ENCODE measurements at places on chromosomes 11 and 22. TPM values are rescaled to one million over a fixed set of nuclear protein-coding genes. Genes with fewer than 3 reads are reported as not detected.

MFNG gene
- total RNA-seq: 12.7 TPM

SUSD2 gene
- total RNA-seq: 2.6 TPM

KIF18A gene
- 0.16 TPM for total RNA-seq

ABCG4 gene
- 1.5 TPM for total RNA-seq

GALNT18 gene
- total RNA-seq: 24.5 TPM

EMID1 gene
- 0.32 TPM for total RNA-seq

- no peak for DNase-seq
Observed at GRCh38 chr11:41461057-41461681, 1.7 kb upstream of the LRRC4C start.

DNA sequence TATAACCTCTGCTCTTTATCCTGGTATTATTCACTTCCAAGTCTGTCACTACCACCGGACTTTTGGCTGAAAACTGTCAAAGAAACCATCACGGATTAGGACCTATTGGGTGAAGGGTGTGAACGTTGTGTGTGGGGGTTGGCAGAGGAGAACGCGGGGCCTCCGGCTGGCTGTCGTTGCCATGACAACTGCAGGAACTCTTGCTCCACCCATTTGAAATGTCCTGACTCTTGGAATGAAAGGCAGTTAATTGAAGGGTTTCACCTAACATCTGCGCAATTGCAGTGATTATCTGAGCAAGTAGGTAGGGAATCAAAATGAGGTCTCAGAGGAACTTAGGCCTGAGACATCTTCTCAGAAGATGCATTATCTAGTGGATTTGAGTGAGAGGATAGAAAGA lies 60.9 kb upstream of the CLMP start:
- DNase-seq: no peak

GRCh38 chr22:45125188-45125587 lies 38.5 kb upstream of the NUP50 start:
- DNase-seq: no peak

- DNase-seq: no peak
Observed at GRCh38 chr11:12762278-12762677, 88.1 kb downstream of the TEAD1 start.

DNA sequence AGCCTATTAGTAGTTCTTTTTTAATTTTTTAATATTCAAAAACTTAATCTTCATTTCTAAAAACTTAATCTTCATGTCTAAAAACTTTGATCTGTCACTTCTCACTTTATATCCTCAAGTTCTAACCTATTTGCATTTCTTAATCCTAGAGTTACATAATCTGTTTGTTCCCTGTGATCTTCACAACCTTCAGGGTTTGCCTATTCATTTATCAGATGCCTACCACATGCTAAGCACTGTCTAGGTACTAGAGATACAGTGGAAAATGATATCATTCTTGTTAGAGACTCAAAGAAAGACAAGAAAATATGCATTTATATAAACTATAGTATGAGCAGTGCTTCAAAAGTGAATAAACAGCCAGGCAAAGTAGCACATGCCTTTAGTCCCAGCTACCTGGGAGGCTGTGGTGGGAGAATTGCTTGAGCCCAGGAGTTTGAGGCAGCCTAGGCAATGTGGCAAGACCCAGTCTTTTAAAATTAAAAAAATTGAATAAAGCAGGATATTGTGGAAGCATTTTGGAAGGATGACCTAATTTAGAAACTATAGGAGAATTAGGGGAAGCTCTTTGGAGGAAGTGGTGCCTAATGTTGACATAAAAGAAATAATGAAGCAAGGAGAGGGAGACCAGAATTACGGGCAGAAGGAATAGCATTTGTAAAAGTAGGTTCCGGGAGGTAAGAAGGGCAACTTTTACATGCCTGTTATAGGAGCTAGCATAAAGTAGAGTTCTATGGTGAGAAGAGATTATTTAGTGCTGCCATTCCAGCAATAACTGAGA lies 54.4 kb upstream of the GRK2 start:
- DNase-seq: no peak

DNA sequence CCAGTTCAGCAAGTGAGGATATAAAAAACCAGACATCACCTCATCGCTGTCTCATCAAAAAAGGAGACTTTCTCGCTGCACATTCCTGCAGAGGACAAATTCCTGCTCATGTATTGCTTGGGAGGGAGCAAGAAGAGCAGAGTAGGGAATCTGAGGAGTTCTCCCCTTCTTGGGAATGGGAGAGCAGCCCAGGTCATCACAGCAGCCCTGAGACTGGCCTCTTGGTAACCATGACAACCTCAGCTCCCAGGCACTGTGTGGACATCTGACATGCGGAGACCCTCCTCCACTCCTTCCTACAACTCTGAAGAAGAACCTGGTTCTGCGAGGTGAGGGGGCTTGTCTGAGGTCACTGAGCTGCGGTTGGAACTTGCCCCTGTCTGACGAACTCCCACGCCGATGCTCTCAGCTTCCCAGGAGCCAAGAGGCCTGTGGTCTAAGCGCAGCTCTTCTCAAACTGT lies 17.9 kb downstream of the RFPL1 start:
- no peak for DNase-seq

GRCh38 chr11:38593649-38594048 lies 1995.6 kb upstream of the RAG2 start:
- DNase-seq: no peak

DNA sequence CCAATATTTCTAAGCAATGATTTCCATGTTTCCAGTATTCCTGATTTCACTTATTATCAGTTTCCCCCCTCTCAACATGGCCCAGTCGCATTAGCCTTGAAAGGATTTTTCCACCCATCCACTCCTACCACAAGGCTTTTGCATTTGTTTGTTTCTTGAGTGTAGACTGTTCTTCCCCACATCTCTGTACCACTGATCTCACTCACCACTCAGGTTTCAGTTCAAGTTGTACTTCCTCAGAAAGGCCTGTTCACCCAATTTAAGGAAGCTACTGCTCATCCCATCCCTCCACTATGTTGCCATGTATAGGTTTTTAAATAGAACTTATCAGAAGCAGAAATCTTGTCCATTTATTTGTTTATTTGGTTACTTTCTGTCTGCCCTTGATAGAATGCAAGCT lies 472.3 kb downstream of the FAM181B start:
- no peak for DNase-seq

DNA sequence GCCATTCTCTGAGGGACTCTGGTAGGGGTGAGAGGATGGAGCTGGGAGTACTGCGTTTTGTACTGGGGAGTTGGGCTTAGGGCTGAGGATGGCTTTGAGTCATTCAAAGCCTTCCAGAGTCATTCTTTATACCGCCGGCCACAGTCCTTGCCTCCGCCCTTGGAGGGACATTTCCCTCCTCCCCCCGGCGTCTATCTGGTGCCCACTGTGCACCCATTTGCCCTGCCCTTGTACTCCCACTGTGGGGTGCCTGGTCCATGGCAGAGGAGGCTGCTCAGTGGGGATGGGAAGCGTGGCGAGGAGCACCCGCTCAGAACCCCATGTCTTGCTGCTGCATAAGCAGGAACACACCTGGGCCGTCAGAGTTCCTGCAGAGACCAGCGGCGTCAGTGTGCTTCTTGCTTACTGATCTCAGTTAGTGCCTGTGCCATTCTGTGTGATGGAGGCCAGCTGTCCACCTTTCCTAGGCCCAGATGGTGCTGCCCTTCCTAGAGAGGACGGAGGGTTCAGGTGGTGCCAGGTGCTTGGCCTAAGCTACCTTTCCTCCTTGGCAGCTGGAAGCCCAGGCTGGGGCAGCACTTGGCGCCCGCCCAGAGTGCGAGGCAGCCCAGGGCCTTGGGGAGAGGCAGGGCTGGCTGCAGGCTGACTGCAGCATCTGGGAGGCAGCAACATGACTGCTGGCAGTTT lies 23.3 kb upstream of the TMEM191C start:
- peak; percentile 23 for DNase-seq
